ENCODE measurements at places on chromosomes 2 and 18.

GRCh38 chr18:2984703-2985261 is 28.2 kb downstream of the LPIN2 start:
- no peak for DNase-seq

DNA sequence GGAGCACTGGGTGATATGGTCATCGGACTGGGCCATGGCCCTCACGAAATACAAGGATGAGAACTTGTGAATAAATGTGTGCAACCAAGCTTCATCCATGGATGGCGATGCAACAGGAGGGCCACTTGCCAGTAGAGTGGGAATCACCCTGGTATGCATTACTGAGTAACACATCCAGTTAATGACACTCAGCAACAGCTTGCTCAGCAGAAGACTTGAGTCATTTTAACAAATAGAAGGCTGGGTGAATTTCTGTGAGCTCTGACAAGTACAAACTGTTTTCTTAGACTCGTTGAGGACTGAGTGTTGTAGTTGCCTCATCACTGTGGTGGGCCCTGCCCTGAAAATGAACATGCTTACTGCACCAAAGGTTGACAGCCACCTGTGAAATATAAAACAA is 221.6 kb downstream of the NCKAP5 start:
- DNase-seq: no peak

GRCh38 chr2:46439582-46439981 is 39.8 kb upstream of the TMEM247 start:
- DNase-seq: no peak

- DNase-seq: no peak
Measured at GRCh38 chr2:240963868-240964703, 34.3 kb upstream of the SNED1 start.

- DNase-seq: no peak
Measured at GRCh38 chr2:46647041-46647440, 167.7 kb downstream of the TMEM247 start.

GRCh38 chr2:237717366-237718276 is 81.0 kb upstream of the RBM44 start:
- DNase-seq: no peak

GRCh38 chr2:125167820-125168219 is 1142.7 kb downstream of the CNTNAP5 start:
- no peak for DNase-seq

DNA sequence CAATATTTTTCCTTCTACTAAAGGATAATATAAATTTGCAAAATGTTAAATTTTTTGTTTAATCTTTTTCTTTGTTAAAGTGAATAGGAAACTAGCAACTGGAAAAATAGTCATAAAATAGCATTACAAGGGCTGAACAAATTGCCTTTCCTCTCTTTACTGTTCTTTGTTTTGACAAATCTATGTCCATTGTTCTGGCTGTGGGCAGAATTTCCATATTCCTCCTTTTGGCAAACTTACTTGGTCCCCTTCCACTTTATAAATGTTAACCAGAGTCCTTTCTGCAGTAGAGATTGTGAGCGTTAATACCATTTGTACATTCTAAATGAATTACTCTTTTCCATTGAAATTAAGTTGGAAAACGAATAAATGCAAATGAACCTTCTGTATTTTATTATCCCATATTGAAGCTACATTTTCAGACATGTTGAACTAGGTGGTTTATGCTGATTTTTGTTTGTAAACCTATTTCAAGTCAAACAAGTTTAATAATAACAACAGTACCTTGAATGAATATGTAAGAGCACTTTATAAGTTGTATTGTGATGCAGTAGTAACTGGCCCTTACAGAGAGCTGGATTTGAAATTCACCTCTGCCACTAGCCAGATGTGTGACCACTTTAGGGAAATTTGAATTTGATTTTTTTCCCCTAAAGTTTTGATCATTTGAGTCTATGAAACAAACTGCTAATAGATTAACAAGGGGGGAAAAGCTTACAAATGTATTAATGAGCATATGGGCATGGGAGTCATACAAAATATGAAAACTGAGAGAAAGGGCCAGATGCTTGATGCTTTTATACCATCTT is 3.3 kb downstream of the RNF125 start:
- DNase-seq: no peak

GRCh38 chr2:121721926-121722325 is 14.7 kb downstream of the NIFK start:
- DNase-seq: peak; percentile 75

GRCh38 chr2:150259746-150260145 is 227.7 kb downstream of the RND3 start:
- no peak for DNase-seq

DNA sequence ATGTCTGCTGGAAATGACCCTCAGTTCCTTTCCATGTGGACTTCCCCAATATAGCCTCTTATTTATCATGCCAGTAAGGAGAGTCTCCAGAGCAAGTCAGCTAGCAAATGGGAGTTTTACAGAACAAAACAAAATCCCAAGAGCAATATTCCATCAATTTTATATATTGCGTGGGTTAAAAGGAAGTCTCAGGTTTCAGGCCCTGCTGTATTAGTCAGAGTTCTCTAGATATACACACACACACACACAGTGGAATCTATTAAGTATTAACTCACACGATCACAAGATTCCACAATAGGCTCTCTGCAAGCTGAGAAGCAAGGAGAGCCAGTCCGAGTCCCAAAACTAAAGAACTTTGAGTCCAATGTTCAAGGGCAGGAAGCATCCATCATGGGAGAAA is 102.8 kb upstream of the MAP2 start:
- no peak for DNase-seq

- no peak for DNase-seq
Measured at GRCh38 chr2:236171680-236172254, 3.6 kb upstream of the GBX2 start.

DNA sequence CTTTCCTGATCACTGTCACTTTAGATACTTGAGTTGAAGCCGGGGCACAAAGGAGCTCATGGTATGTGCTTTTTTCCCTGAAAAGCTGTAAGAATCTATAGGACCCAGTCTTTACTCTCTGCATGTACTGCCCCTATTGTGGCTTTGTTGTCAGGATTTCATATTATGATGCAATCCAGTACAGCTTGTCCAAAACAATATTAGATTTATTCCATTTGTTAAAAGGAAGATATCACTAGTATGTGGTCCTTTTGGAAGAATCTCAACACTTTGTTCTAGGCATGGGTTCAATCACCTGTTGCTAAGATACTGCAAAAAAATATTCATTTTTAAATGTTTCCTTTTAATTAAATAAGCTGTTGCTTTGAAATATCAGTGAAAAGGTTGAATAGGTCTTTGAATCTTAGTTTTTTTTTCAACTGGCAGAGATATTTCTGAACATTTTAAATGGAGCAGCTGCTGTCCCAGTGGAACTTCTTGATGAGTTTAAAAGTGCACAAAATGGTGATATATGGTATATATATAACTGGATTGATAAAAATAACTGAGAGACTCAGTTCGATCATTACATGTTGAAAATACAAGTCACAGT is 256.6 kb upstream of the NT5C1B start:
- no peak for DNase-seq

GRCh38 chr18:46894124-46894523 is 23.2 kb downstream of the PIAS2 start:
- DNase-seq: no peak

DNA sequence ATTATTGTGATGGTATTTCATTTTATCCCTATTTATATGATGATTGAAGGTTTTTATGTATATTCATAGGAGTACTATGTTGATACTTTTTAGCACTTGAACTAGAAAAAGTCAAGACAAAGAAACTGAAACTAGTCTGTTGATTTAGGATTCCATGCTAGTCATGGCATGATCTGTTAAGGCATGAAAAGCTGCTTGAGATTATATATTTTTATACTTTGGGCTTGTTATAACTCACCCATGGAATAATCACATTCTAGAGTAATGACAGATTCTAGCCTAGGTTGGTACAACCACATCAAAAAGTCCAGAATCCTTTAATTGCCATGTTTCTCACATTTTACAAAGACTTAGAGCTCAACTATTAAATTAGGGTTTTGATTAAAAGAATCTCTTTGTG is 472.6 kb upstream of the CELF4 start:
- no peak for DNase-seq

DNA sequence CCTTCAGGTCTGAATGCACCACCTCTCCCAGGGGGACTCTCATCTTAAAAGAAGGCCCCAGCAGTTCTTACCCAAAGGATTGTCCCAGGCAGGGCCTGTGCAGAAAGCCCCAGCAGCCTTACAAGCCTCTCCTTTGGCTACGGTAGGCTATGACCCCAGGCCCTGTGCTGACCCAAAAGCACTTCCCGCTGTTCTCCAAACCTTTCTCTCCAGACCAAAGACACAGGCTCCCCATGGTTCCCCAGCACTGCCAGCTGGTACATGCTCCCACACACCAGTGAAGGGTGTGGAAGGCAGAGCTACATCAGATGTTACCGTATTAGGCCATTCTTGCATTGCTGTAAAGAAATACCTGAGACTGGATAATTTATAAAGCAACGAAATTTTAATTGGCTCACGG is 35.4 kb downstream of the LBH start:
- DNase-seq: no peak

- no peak for DNase-seq
Measured at GRCh38 chr2:129483366-129483765, 496.1 kb upstream of the RAB6C start.

- DNase-seq: no peak
Measured at GRCh38 chr2:78077633-78078032, 555.5 kb upstream of the LRRTM4 start.

DNA sequence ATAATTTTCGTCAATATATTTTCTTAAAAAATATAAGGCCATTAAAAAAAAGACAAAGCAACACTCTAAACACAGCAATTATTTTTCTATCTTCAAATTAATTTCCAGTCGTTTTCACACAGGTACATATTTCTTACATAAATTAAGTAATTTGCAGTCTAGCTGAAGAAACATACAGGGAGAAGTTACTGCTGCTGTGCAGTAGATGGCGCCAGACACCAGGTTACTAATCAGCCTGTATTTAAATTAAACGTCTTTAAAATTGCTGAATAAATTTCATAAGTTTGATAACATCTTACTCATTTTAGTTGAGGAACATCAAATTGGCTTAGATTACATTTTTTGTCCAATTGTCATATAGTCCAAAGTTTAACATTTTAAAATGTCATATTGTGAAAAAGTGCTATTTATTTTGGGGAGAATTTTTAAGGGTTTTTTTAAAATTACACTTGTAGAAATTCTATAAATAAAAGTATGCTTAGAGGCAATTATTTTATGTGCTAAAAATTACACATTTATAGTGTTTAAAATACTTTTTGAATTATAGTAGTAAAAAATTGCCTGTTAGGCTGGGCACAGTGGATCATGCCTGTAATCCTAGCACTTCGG is 88.4 kb downstream of the PMAIP1 start:
- DNase-seq: no peak

GRCh38 chr2:145551686-145552085 is 1031.8 kb upstream of the ZEB2 start:
- no peak for DNase-seq

All from Panc1 (cell line).